ENCODE measurements at places on chromosomes 6 and 20. TPM values are rescaled to one million over a fixed set of nuclear protein-coding genes. Genes with fewer than 3 reads are reported as not detected.

Gene TBXT
- total RNA-seq: not detected

- no peak overlapping the region for H3K27ac ChIP-seq
- H3K4me1 ChIP-seq: peaks cover 76% of the 10 kb centered on the region
- DNase-seq: no peak
- no peaks in the 10 kb centered on the region for H3K36me3 ChIP-seq
- H3K4me3 ChIP-seq: no peak overlapping the region
- no peaks in the 10 kb centered on the region for H3K27me3 ChIP-seq
These were observed 33.6 kb downstream of the TRAM2 start for GRCh38 chr6:52543262-52543661.

Gene GMPR
- total RNA-seq: 2.0 TPM

DNA sequence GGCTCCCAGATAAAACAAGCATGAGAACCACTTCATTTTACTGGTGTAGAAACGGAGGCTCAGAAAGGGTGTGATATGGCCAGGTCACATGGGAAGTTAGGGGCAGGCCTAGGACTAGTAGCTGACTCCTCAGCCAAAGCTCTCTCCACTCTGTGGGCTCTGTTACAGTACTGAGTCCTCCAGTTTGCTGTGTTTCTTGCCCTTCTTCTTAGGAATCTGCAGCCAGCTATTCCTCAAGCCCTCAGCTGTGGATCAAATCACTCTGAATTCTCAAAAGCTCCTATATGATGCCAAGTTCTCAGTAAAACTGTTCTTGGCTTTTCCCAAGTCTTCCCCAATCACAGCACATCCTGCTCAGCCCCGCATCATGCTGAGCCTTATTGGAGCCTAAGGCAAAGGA is 42.5 kb upstream of the ADGRF1 start:
- H3K27me3 ChIP-seq: no peaks in the 10 kb centered on the region
- no peaks in the 10 kb centered on the region for H3K36me3 ChIP-seq
- no peak overlapping the region for H3K27ac ChIP-seq
- no peak overlapping the region for H3K4me3 ChIP-seq
- no peak for DNase-seq

Gene CTCFL
- not detected for total RNA-seq

Gene PRRT1
- 8.8 TPM for total RNA-seq

Gene RHAG
- 2.5 TPM for total RNA-seq

Gene C6orf163
- total RNA-seq: 2.0 TPM
